Stimulated activated CD8-positive, alpha-beta memory T cell treated with anti-CD3 and anti-CD28 coated beads, Interleukin-7, amount 100 ng/mL, for 1 hour (primary cell): ENCODE measurements at places on chromosomes 2 and 18.

- DNase-seq, result no peak
Measured at GRCh38 chr2:72576861-72577260, 249.0 kb downstream of the EXOC6B start.

DNA sequence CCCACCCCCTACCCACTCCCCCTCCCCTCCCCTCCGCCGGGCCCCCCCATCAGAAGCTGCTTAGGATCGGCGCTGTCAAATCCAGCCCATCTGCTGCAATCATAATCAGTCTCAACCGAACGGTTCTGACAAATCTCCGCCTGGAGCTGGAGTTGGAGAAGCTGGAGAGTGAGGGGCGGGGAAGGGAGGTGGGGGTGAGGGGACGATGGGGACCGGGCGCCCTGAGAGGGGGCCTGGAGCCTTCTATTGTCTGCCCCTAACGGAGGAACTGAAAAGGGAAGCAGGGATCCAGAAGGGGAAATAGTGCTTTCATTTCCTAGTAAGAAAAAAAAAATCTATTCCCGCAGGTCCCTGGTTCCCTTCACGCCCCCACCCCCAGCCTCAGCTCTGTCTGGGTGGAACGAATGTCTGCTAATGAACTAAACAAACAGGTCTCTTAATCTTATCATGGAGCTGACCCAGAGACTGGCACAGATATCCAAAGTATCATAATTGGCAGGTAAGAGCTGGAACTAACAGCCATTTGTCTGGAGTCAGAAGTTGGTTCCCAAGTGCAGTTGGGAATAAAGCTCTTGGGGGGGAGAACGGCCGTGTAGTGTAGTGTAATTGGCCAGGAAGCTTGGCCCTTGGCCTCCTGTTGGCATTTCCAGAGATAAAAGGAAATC is 301.2 kb downstream of the NCKAP5 start:
- no peak for DNase-seq

DNA sequence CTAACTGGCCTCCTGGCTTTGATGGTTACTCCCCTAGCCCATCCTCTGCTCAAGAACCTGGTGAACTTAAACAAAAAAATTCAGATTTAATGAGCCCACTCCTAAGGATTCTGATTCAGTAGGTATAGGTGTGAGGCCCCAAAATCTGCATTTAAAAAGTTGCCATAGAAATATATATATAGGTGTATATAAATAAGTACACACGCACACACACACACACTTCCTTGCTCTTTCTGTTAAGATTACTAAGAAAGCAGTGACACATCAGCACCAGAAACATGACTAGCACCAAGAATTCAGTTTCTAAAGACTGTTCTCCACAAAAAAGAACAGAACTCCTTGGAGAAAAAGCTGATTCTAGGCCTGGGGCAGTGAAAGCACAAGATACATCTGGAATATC is 17.8 kb downstream of the EML6 start:
- no peak for DNase-seq

DNA sequence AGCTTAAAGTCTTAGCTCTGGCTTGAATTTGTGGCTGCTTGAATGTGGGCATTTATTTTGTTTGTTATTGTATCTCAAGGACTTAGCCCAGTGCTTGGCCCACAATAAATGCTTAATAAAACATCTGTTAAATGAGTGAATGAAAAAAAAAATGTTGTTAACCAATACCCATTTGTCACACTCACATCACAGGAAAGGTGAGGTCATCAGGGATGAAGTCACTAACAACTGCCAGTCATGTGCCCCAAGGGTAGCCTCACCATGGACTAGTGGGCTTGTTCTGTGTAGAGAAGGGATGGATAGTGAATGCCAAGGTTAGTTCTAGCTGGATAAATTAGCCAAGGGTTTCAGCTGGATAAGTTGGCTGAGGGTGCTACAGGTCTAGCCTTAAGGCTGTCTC is 3.0 kb downstream of the NRBP1 start:
- DNase-seq, result no peak

GRCh38 chr2:47198985-47199451 is 43.9 kb upstream of the STPG4 start:
- no peak for DNase-seq

DNA sequence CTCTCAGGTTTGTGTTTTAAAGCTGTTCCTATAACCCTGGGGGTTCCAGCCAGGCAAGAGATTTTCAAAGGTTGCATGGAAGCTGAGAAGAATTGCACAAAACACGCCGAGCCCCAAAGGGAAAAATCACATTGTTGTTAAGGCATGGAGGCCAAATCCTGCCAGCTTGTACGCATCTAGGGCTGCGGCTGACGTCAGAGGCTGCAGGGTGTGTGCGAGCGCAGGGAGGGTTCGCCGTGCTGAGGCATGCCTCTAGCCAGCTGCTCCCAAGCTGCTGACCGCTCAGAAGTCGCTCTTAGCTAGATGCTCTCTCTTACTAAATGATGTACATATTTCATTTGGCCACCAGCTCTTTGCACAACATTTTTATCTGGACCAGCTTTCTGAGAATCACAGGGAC is 191.8 kb downstream of the LPIN1 start:
- no peak for DNase-seq

DNA sequence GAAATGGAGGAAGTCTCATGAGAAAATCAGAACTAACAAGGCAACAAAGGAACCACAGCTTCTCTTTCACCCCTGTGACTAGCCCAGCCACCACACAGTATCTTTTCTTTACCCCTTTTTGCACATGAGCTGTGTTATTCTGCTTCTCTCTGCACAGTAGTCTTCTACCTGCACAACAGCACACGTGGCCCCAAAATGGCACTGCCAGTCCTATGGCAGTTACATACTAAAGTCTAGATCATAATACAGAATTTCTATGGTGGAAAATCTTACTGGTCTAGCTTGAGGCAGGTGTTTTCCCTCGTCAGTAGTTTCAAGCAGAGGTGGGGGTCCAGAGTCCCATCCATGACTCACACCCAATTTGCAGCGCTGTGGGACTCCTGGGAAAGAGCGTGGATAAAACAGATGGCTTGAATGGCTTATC is 177.7 kb downstream of the DIS3L2 start:
- no peak for DNase-seq

GRCh38 chr2:207766697-207767460 is 2.8 kb downstream of the FZD5 start:
- DNase-seq, result no peak

DNA sequence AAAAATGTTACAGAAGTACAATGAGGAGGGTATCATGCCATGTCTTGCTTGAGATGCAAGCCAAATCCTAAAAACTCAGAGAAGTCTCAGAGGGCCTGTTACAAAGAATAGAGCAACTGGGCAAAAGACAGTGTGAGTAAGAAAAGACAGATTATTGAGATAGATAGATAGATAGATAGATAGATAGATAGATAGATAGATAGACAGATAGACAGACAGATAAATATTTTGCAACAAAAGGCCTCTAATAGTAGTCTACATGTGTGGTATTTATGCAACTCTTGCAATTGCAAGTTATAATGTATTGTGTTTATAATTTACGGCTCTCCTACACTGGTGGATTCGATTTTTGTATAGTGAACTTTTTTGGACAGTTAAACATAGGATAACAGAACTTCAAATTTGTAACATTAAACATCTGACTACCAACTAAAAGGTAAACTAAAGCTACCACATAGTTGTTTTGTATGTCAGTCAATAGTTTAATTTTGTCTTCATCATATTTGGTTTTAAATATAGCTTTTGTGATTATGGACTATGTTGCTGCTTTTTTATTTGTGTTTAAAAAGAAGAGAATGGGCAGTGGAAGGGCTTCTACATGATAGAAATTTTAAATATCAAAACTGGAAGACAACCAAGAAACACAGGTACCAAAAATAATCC is 740.7 kb upstream of the LRRTM4 start:
- DNase-seq, result no peak

DNA sequence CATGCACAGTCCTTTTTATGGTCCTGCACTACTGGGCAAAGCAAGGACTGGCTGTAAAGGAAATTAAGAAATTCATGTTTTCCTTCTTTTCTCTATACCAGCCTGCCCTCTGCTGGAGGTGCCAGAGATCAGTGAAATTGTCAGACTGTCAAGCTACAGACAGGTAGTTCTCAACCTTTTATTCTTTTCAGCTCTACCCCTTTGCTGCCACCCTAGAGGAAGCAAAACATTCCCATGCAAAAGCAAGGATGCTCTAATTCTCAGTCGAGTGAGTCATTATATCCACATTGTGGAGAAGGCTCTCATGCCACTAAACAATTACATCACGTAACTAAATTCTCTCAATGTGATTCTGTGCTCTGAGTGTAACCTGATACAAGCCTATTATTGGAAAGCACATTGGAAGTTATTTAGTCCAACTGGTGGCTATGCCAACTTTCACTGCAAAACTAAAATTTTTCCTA is 25.0 kb upstream of the RAPGEF4 start:
- DNase-seq, result no peak

DNA sequence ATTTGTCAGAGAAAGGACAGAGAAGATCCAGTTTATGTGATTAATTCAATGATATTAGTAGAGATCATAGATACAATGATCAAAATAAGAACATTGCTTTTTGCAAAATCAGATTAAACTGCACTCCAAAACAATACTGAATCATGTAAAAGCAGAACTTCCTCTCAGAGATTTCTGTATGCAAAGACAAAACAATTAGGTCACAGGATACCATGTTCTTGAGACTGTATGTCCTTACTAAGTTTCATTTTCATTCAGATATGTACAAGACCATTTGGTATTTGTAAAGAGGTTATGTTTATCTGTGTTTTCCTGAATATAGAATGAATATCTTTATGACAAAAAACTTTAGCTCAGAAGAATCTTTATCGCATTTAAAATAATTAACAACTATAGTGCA is 161.8 kb downstream of the DLGAP1 start:
- no peak for DNase-seq
